ENCODE measurements at places on chromosomes 2 and 18. TPM values are rescaled to one million over a fixed set of nuclear protein-coding genes. Genes with fewer than 3 reads are reported as not detected.

The VWA3B gene
- total RNA-seq: 0.32 TPM

The CTIF gene
- total RNA-seq: 54.5 TPM

The NAT8 gene
- not detected for total RNA-seq

The IL1RN gene
- total RNA-seq: 0.51 TPM

The GTF2A1L gene
- not detected for total RNA-seq

The IAH1 gene
- total RNA-seq: 76.2 TPM
